ENCODE measurements at places on chromosomes 2 and 18. TPM values are rescaled to one million over a fixed set of nuclear protein-coding genes. Genes with fewer than 3 reads are reported as not detected.

GRCh38 chr2:120430957-120431356 is 85.0 kb downstream of the INHBB start:
- DNase-seq: no peak

GRCh38 chr18:36762074-36762473 is 66.7 kb downstream of the TPGS2 start:
- no peak for DNase-seq

GRCh38 chr2:46122318-46122976 is 174.8 kb upstream of the EPAS1 start:
- DNase-seq: no peak

- DNase-seq: no peak
Measured at GRCh38 chr2:190696792-190697398, 48.0 kb downstream of the NAB1 start.

DNA sequence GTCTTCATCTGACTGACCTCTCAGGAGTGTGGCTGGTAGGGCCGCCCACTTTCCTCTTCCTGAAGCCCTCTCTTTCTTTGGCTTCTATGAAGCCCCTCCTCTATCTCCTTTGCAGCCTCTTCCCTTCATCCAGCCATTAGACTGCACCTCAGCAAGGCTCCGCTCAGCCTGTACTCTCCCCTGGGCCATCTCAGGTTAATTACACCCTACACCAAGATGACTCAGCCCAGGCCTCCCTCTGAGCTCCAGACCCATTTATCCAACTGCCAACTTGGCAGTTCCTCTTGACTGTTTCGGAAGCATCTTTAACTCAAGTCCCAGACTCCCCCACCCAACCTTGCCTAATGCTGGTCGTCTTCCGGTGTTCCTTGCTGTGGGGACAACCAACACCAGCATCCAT is 5.8 kb upstream of the WNT6 start:
- DNase-seq: no peak

DNA sequence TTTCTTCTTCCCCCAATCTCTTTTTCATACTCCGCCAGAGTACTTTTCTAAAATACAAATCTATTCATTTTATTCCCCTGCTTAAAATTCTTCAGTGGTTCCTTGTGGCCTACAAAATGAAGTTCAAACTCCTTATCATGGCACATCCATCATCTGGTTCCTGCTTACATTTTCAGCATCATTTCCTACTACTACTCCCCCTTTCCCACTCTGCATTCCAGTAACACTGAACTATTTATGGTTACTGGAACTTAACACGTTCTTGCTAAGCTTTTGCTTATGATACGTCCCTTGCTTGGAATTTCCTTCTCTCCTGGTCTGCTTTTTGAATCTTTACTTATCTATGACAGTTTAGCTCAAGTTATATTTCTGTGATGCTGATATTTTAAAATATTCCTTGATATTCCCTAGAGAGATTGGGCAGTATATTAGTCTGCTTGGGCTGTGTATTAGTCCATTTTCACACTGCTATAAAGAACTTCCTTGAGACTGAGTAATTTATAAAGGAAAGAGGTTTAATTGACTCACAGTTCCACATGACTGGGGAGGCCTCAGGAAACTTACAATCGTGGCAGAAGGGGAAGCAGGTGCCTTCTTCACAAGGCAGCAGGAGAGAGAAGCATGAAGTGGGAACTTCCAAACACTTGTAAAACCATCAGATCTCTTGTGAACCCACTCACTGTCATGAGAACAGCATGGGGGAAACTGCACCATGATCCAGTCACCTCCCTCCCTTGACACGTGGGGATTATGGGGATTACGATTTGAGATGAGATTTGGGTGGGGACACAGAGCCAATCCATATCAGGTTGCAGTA is 53.2 kb downstream of the BMPR2 start:
- DNase-seq: peak; percentile 78

DNA sequence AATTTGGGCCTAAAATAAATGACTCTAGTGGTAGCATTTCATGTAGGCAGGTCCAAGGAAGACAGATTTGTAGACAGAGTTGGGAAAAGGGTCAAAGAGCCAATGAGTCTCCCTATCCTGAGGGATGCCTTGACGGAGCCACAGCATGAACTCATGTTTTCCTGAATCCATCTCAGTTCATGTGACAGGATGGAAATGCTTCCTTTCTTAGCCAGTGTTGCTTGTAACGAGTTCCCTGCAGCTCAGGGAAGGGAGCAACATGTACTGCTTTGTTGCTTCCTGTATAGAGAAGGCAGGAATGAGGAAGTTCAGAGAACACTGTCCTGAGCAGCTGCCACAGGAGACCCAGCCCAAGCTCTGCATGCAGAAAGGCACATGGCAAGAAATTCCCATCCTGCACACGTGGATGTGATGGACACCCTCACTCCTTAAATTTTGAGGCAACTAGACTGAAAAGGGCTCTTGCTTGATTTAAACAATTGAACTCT is 27.9 kb downstream of the TMEM17 start:
- peak; percentile 40 for DNase-seq

DNA sequence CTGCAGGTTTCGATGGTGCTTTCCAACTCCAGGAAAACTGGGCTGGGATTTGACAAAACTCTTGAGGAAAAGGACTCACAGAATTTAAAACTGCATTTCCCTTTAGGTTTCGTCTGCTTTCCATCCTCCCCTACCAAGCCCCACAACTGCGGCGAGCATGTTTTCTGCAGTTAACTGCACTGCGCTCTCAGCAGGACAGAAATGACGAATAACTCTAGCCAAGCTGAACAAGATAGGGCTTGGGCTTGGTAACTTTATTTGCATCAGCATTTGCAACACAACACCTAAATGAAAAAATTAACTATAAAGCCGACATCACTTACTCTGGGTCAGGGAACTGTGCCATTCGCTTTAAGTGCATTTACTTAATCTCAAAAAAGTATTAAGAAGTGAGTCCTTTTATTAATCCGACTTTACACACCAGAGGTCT is 669 bp upstream of the PIKFYVE start:
- DNase-seq: peak; percentile 20

GNLY gene
- total RNA-seq: not detected

DNA sequence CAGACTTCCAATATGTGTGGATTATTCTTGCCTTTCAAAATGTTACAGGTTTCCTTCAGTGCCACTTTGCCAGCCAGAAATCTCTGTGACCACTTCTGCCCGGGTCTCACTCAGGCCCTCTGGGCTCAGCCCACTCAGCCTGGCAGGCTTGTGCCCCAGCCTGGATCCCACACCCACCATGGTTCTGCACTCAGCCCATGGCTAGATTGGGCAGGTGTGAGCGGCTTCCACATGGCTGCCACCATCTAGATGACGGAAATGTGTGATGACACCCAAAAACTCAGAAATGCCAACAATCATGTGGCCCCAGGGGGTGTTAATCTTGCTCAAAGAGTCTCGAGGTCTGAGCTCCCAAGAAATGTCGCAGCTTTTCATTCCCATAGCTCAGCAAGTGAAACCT is 1097.5 kb upstream of the SLC39A10 start:
- DNase-seq: no peak
